ENCODE measurements at places on chromosomes 2 and 18.

DNA sequence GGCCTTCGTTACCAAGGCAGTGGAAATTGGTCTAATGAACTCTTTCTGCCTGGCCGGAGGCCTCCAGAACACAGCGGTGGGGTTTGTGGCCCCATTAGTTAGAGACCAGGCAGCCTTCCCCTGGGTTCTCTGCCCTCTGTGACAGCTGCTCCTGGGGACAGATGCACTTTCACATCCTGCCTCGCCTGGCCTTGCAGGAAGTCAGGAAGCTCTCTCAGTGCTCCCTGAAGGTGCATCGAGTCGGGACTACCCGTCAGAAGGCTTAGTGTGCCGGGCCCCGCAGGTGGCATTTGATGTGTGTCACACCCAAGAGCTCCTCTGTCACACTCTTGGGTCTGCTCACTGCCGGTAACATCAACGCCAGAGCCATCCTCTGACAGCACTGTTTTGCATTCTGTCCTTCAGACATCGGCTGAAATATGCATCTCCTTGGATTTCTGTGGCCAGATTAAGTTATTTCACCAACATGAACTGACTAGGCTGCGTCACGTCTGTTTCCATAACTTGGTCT, 158.3 kb downstream of the LDLRAD4 start:
- no peak for DNase-seq

DNA sequence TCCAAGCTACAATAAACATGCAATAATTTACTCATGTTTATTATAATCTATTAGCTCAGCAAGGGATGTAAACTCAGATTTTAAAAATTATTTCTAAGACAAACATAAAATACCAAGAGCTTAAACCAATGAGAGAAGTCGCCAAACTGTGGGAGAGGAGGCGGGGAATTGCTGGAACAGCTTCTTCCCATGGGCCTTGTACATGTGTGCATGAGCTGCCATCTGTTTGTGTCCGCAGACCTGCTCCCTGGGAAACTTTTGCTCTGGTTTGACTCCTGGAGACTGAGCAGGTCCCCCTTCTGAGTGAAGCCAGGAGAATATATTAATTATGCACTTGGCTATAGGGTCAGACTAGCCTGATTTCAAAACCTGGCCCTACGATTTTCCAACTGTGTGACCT, 655.9 kb upstream of the SOX11 start:
- no peak for DNase-seq

- no peak for DNase-seq
Measured at GRCh38 chr2:120865656-120866055, 130.0 kb downstream of the GLI2 start.

DNA sequence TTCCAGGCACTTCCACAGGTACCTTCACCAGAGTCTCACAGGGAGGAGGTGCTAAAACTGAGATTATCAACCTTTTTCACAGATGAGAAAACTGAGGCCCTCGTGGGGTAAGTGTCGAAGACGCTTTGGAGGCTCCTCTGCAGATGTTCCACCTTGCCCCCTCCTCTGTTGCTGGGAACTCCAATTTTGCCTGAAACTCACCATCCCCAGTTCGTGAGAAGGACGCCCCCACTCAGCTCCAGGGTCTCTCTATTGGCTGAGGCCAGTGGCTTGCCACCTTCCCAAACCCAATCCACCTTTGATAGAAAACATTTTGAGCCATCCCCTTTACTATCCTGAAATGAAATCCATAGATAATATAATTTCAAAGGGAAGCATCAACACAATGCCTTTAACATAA, 109.1 kb downstream of the CYP26B1 start:
- DNase-seq = no peak

DNA sequence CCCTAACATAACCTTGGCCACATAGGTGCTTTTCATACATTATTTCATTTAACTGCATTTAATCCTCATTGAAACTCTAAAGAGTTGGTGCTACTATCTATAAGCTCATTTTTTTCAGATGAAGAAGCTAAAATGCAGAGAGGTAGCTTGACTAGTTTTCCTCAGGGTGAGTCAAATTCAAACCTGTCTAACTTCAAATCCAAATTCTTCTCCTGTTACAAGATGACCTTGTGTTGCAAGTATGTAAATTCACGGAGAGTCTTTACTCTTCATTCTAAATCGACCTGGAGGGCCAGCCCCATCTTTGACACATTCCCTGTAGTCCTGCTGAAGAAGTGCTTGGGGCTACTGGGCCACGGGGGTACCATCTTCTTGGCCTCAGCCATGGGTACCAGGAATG, 8.2 kb upstream of the SETBP1 start:
- no peak for DNase-seq

- DNase-seq = no peak
Measured at GRCh38 chr2:216343221-216343980, 28.9 kb downstream of the MARCHF4 start.

GRCh38 chr2:169705927-169706326, 11.7 kb downstream of the PHOSPHO2 start:
- DNase-seq = no peak
